ENCODE measurements at places on chromosomes 7 and 10.

DNA sequence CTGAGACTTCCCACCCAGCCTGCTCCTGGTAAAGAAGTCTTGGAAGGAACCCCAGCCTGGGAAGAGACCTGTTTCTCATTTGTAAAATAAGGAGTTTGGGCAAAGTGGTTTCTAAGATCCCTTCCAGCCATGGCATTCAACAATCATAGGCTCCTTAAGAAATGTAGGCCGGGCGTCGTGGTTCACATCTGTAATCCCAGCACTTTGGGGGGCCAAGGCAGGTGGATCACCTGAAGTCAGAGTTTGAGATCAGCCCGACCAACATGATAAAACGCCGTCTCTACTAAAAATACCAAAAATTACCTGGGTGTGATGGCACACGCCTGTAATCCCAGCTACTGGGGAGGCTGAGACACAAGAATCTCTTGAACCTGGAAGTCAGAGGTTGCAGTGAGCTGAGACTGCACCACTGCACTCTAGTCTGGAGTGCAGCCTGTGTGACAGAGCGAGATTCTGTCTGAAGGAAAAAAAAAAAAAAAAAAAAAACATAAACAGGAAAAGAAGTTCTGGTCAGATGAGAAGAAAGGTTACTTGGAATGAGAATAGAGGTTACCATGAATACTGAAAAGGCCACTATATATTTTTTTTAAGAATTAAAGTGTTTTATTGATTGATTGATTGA is 15.9 kb downstream of the DLG5 start:
- DNase-seq = no peak

GRCh38 chr10:51273574-51273973 is 199.3 kb downstream of the PRKG1 start:
- no peak for DNase-seq

GRCh38 chr10:30398193-30398592 is 35.8 kb upstream of the MAP3K8 start:
- no peak for DNase-seq

- no peak for DNase-seq
Observed at GRCh38 chr10:4546500-4546899, 279.5 kb upstream of the AKR1E2 start.

- no peak for DNase-seq
Observed at GRCh38 chr7:66239467-66239856, 34.3 kb downstream of the TPST1 start.

DNA sequence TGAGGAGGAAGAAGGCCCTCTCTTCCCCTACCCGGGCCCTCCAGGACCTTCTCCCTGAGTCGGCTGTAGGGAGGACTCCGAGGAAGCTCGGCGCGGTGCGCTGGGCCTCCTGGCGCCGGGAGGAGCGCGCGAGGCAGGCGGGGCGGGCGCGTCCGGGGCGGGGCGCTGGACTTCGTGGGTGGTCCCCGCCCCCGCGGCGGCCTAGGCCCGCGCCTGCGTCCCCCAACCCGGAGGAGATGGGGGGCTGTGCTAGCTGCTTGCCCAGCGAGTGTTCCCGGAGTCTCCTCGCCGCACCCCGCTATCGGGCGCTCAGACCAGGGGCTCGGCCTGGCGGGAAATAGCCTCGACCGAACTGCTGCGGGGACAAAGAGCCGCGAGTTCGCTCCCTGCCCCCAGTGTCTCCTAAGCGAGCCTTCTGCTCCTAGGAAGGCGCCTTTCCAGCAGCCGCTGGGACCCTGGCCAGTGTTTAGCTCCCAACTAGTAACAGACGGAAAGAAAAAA is 19.2 kb upstream of the SMO start:
- peak; percentile 71 for DNase-seq

DNA sequence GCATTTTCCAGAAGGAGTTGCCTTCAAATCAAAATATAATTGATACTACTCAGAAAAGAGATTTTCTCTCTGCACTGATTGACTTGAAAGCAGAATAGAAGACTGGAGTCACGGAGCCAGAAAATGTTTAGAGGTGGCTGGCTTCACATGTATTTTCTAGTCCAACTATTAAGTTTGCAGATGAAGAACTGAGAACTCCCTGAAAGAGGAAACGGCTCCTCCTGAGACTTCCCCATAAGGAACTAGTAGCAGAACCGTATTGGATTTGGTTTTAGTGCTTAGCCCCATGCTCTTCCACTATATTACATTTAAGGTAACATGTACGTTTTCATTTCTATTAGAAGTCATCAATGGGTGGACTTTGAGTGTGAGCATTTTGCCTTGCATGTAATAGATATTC is 946.3 kb downstream of the CNTNAP2 start:
- DNase-seq = no peak

DNA sequence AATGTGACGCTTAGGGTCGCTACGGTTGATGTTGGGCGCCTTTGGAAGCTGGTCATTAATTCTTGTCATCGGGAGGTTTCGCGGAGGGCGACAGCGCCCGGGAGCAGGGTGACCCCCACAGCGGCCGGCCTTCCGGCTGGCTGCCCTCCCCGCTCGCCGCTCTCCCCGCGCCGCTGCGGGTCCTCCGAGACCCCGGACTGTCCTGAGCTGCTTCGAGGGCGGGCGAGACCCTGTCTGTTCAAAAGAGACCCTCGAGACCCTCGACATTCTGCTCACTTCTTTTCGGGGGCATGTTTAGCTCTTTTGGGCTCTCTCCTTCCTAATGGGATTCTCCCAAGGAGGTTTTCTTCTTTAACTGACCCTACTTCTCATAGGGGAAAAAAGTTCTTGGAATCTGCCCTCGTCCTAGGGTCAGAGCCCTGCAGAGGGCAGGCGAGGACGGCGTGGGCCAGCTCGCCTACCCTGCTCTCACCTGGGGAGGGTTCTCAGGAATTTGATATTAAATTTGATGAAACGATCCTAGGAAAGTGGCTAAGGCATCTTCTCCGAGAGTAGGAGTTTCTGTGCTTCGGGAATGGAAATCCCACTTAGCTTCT is 257.0 kb downstream of the OTUD1 start:
- no peak for DNase-seq

DNA sequence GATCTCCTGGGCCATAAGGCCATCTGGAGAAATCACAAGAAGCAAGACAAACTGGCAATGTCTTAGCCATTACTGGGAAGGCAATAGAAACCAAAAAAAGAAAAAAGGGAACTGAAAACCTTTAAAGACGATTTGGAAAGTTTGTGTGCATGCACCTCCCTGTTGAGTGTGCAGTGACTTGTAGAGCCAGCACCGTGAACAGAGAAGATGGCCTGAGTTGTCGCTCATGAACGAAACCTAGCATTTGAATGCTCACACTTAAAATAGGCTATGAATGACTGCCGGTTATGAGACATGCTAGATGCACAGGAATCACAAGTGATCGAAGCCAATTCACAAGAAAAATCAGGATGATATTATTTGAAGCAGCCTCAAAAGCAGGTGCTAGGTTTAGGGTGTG is 151.3 kb upstream of the ADO start:
- peak; percentile 76 for DNase-seq

DNA sequence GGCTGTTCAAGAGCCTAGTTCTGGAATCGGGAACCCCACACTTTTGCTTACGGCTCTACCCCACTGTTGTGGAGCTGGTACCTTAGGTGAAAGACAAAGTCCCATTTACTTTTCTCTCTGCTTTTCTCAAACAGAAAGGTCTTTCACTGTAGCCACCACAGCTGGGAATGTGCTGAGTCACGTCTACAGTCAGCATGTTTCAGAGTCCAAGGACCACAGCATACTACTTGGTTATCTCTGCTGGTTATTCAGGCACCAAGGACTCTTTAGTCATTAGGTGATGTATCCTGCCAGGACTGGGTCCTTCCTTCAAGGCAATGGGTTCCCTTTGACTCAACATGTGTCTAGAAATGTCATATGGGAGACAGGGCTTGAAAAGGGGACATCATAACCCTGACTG is 266.8 kb upstream of the STEAP1 start:
- no peak for DNase-seq

DNA sequence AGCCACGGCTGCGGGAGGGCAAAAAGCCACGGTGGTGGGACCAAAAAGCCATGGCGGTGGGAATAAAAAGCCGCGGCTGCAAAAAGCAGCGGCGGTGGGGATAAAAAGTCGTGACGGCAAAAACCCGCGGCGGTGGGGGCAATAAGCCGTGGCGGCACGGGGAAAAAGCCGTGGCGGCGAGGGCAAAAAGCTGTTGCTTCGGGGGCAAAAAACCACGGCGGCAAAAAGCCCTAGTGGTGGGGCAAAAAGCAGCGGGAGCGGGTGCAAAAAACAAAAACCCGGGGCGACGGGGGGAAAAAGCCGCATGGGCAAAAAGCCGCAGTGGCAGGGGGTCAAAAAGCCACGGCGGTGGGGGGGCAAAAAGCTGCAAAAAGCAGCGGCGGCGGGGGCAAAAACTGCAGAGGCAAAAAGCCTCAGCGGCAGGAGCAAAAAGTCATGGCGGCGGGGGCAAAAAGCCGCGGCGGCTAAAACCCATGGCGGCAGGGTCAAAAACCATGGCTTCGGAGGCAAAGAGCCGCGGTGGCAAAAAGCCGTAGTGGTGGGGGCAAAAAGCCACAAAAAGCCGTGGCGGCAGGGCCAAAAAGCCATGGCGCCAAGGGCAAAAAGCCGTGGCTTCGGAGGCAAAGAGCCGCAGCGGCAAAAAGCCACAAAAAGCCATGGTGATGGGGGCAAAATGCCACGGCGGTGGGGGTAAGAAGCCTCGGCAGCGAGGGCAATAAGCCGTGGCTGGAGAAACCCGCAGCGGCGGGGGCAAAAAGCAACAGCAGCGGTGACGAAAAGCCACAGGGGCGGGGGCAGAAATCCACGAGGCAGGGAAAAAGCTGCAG is 525.8 kb downstream of the ZNF33B start:
- DNase-seq = no peak

DNA sequence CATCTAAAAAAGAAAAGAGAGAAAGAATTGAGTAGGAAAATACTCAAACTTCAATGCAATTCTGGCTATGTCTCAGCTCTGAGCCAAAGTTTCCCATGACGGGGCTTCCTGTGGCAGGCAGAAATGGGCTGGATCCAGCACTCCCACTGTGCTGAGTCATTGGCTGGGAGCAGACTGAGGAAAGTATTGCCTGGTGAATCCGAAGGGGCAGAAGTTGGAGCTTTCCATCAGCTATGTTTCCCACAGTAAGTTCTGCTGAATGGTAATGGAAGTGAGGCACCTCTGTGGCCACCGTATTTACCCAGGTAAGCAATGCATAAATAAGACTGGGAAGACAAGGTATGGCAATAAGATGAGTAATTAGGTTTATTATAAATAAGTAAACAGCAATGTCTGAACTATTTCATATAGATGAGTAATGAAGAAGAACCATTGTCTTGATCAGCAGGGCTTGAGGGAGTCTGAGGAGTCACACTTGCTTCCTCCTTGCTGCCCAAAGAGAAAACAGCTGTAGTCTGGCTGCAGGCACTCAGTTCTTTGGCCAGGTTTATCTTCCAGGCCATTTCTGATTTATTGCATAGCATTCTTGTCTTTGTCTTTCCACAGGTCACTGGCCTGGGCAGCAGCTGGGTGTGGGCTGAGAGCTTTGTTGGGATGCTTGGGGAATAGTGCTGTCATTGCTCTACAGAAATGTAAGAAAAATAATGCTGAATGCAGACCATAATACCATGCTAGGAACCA is 255.3 kb downstream of the DNAJB9 start:
- DNase-seq = no peak

- DNase-seq = peak; percentile 93
Observed at GRCh38 chr10:96374985-96375830, 16.4 kb upstream of the OPALIN start.

DNA sequence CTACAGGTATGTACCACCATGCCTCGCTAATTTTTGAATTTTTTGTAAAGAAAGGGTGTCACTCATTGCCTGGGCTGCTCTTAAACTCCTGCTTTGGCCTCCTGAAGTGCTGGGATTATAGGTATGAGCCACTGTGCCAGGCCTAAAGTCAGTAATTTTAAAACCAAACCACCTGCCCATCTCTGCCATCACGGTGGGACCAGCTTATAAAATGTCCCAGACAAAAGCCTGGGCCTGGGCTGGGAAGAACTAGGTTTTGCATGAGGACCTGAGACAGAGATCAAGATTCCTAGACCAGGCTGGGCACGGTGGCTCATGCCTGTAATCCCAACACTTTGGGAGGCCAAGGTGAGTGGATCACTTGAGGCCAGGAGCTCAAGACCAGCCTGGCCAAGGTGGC is 395.6 kb downstream of the CALN1 start:
- no peak for DNase-seq

DNA sequence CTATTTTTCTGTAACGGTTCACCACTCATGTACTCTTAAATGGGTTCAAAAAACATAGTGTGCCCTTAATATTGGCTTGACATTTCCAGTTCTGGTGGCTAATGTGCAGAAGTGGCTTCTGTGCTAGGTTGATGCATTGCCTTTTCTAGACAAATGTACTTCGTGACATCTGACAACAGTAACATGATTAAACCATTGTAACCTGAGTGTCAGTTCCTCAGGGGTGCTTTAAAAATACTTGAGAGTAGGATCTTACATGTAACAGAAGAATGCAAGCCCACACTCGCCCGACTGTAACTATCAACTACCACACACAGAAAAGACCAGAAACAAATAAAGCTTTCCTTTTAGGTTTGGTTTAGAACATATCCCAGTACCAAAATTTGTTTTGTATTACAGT is 393.4 kb upstream of the NFE2L3 start:
- no peak for DNase-seq

DNA sequence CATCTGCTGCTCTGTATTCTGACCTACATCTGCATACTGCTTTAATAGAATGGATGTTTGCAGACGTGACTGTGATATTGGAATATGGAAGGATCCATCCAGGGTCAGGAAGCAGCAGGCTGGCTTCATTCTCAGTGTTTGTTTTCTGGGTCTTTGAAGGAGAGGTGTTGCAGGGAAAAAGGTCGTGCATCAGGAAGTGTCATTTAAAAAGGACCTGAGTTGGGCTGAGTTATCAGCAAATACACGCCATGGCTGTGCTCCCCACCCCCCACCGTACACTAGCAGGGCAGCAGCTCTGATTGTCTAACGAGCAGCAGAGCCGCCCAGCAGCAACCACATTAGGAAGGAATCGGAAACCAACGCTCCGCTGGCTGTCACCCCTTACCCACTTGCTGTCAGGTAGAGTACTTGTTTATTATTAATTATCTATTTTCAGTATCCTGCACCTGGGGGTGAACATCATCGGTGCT is 63.1 kb upstream of the STEAP1B start:
- DNase-seq = no peak

All from GM13977 (cell line).